ENCODE measurements at places on chromosomes 3 and 15. TPM values are rescaled to one million over a fixed set of nuclear protein-coding genes. Genes with fewer than 3 reads are reported as not detected.

The RARRES1 gene
- total RNA-seq, result 2.4 TPM

The TEX9 gene
- total RNA-seq, result 2.4 TPM

The MORC1 gene
- total RNA-seq, result not detected

The TPRG1 gene
- 0.46 TPM for total RNA-seq

The GJD2 gene
- total RNA-seq, result not detected

The CCDC71 gene
- total RNA-seq, result 23.7 TPM

The SELENOK gene
- total RNA-seq, result 32.8 TPM

The ADAMTS7 gene
- 188 TPM for total RNA-seq

The SI gene
- total RNA-seq, result not detected

The TLR9 gene
- total RNA-seq, result not detected

GRCh38 chr3:149792452-149793270 lies at the start of gene ANKUB1:
Gene ANKUB1 (minus strand): TSS chr3:149792554. CDS start chr3:149792366, 188 bp downstream.
- H3K36me3 ChIP-seq, result no peaks in the 10 kb centered on the region
- peaks cover 2% of the 10 kb centered on the region for H3K27me3 ChIP-seq
- no peak for DNase-seq
- H3K27ac ChIP-seq, result no peak within 1 kb of the TSS
- no peak within 1 kb of the TSS for H3K4me3 ChIP-seq

- peaks cover 38% of the 10 kb centered on the region for H3K27me3 ChIP-seq
- no peaks in the 10 kb centered on the region for H3K36me3 ChIP-seq
- H3K27ac ChIP-seq, result no peak overlapping the region
- no peaks in the 10 kb centered on the region for H3K4me1 ChIP-seq
- no peak overlapping the region for H3K4me3 ChIP-seq
Observed at GRCh38 chr15:43969802-43970375, 143.1 kb downstream of the WDR76 start.

- no peak overlapping the region for H3K27ac ChIP-seq
- no peaks in the 10 kb centered on the region for H3K27me3 ChIP-seq
- peaks cover 12% of the 10 kb centered on the region for H3K4me1 ChIP-seq
- DNase-seq, result no peak
Observed at GRCh38 chr3:140510303-140510861, 167.5 kb upstream of the TRIM42 start.

DNA sequence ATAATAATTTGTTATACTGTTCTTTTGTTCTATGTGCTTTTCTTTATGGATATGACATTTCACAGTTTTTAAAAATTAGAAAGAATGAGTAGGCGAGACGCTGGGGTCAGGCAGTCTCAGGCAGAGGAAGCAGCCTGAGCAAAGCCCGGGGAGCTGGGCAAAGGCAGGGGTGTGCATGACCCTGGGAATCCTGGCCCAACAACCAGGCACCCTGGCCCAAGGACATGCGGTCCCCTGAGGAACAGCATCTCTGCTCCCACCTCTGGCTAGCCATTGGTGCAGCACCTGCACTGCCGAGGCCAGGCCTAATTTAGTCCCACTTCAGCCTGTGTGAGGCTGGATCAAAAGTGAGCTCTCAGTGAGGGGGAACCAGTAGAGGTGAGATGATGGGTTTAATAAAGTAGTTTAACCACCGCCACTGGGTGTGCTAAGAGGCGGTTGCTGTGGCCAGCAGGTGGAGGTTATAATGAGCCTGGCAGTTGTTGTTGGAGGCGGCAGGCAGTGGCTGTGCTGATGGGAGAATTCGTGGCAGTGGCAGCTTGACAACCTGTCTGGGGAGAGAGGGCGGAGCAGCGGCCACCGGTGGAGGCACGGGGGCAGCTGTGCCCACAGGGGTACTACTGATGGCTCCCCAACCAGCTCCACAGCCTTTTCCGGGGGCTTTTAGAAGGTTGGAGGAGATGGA lies 41.5 kb downstream of the PRKCD start:
- DNase-seq, result no peak
- peaks cover 2% of the 10 kb centered on the region for H3K36me3 ChIP-seq
- no peaks in the 10 kb centered on the region for H3K4me1 ChIP-seq
- H3K27me3 ChIP-seq, result no peaks in the 10 kb centered on the region
- no peak overlapping the region for H3K27ac ChIP-seq

DNA sequence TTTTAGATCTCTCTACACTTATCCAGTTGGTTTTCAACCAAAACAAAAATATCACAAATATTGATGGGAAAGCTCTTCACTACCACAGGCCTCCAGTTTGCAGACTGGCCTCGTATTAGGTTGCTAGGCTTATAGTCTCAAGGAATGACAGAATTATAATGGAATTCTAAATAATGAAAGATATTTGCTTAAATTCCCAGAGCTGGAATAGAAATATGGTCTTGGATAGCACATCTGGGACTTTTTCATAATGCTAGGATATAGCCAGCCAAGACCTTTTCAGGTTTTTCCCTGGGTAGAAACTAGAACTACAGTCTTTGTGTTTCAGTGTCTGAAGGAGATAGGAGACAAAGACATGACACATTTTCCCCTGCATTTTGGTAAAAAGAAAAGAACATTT lies 121.9 kb upstream of the STAC start:
- H3K4me1 ChIP-seq, result no peaks in the 10 kb centered on the region
- H3K27me3 ChIP-seq, result peaks cover 3% of the 10 kb centered on the region

- H3K4me3 ChIP-seq, result peak overlapping the region; percentile 29
- H3K4me1 ChIP-seq, result peaks cover 35% of the 10 kb centered on the region
- H3K36me3 ChIP-seq, result no peaks in the 10 kb centered on the region
- peak overlapping the region; percentile 74 for H3K27ac ChIP-seq
Observed at GRCh38 chr3:149507491-149508324, 33.2 kb downstream of the TM4SF4 start.

- peaks cover 10% of the 10 kb centered on the region for H3K36me3 ChIP-seq
- no peak overlapping the region for H3K27ac ChIP-seq
- no peak for DNase-seq
- no peaks in the 10 kb centered on the region for H3K27me3 ChIP-seq
- H3K4me1 ChIP-seq, result peaks cover 4% of the 10 kb centered on the region
Observed at GRCh38 chr3:43723121-43723734, 32.5 kb downstream of the ABHD5 start.

DNA sequence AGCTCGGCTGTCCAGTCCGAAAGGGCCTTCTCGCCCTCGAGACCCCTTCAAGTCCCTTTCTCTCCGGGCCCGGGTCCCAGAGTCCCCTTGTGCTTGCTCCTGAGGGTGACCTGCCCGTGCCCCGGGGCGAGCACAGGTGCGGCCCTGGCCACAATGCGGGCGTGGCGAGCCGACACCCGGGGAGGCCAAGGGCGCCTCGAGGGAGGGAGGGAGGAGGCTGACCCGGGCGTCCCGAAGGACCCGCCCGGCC lies 810 bp upstream of the MEF2A start:
- no peaks in the 10 kb centered on the region for H3K36me3 ChIP-seq
- no peak for DNase-seq
- H3K27ac ChIP-seq, result peak overlapping the region; percentile 82
- H3K4me1 ChIP-seq, result peaks cover 34% of the 10 kb centered on the region
- H3K27me3 ChIP-seq, result no peaks in the 10 kb centered on the region

GRCh38 chr3:152381881-152382295 lies 113.2 kb downstream of the MBNL1 start:
- no peak for DNase-seq
- no peaks in the 10 kb centered on the region for H3K36me3 ChIP-seq
- peaks cover 79% of the 10 kb centered on the region for H3K4me1 ChIP-seq
- peak overlapping the region; percentile 78 for H3K4me3 ChIP-seq

- no peak for DNase-seq
- H3K36me3 ChIP-seq, result no peaks in the 10 kb centered on the region
- H3K4me1 ChIP-seq, result peaks cover 1% of the 10 kb centered on the region
- no peaks in the 10 kb centered on the region for H3K27me3 ChIP-seq
- H3K4me3 ChIP-seq, result no peak overlapping the region
Observed at GRCh38 chr3:22263042-22263441, 512.0 kb upstream of the ZNF385D start.

DNA sequence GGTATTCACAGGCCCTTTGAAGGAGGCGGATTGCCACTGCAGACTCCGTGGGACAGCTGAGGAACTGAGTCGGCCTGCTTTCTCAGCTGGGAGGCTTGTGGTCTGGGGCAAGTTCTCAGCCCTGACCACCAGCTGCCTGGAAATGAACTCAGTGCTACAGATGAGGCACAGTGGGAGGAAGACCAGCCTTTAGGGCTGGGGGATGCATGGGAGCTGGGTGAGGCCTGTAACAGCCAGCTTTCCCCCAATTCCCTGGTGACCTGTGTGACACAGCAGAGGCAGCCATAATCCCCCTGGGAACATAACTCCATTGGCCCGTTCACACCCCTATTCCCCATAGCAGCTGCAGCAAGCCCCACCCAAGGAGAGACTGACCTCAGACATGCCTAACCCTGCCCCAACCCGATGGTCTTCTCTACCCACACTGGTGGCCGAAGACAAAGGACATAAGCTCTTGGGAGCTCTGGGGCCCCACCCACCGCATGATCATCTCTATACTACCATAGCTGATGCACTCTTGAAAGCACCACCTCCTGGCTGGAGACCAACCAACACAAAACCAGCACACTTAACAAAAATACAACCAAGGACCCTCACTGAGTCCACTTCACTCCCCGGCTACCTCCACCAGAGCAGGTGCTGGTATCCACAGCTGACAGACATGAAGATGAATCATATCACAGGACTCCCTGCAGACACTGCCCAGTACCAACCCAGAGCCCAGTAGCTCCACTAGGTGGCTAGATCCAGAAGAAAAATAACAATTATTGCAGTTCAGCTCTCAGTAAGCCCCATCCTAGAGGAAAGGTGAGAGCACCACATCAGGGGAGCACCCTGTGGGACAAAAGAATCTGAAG lies 24.9 kb downstream of the ZMAT3 start:
- no peak overlapping the region for H3K4me3 ChIP-seq
- peaks cover 26% of the 10 kb centered on the region for H3K36me3 ChIP-seq
- DNase-seq, result no peak
- peaks cover 25% of the 10 kb centered on the region for H3K4me1 ChIP-seq
- H3K27me3 ChIP-seq, result no peaks in the 10 kb centered on the region

DNA sequence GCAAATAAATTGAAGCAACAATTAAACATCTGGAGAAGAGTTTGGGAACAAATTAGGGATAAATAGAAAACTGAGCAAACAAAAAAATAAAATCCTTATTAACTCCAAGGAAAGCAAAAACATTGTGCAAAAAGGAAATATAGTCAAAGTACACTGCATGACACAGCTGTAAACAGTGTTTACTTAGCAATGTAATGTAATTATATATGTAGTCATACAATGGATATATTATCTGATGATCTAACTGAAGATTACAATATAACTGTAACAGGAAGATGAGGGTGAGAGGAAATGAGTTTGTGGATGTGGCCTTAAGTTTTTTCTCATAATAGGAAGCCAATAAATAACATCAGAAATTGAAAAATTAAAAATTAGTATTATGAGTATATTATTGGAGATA lies 42.5 kb downstream of the SCN10A start:
- H3K27me3 ChIP-seq, result peaks cover 4% of the 10 kb centered on the region
- H3K27ac ChIP-seq, result no peak overlapping the region
- no peak for DNase-seq
- no peaks in the 10 kb centered on the region for H3K36me3 ChIP-seq

- no peaks in the 10 kb centered on the region for H3K36me3 ChIP-seq
- no peak overlapping the region for H3K4me3 ChIP-seq
- H3K27me3 ChIP-seq, result no peaks in the 10 kb centered on the region
- H3K27ac ChIP-seq, result no peak overlapping the region
- no peaks in the 10 kb centered on the region for H3K4me1 ChIP-seq
Observed at GRCh38 chr3:75140904-75141615, 523.1 kb upstream of the FRG2C start.

GRCh38 chr3:40037582-40037981 lies 228.2 kb downstream of the MYRIP start:
- H3K27me3 ChIP-seq, result peaks cover 2% of the 10 kb centered on the region
- H3K4me3 ChIP-seq, result no peak overlapping the region
- H3K4me1 ChIP-seq, result peaks cover 6% of the 10 kb centered on the region
- H3K27ac ChIP-seq, result no peak overlapping the region
- DNase-seq, result no peak

DNA sequence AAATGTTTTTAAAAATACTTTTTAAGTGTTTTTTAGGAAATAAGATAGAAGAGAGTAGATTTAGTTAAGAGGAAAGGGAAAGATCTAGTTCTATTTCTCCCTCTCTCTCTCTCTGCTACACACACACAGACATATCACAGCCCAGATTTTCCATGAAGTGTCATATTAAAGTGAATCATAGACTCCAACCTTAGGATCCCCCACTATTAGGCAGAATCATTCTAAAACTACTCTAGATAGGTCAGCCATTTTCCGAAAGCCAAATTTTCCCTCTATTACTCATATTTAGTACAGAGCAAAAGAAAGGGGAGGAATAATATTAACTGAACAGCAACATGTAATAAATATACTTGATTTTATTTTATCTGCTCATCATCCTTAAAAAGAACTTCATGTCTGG lies 45.1 kb upstream of the RSL24D1 start:
- no peaks in the 10 kb centered on the region for H3K27me3 ChIP-seq
- H3K4me3 ChIP-seq, result no peak overlapping the region
- H3K36me3 ChIP-seq, result no peaks in the 10 kb centered on the region
- DNase-seq, result no peak

DNA sequence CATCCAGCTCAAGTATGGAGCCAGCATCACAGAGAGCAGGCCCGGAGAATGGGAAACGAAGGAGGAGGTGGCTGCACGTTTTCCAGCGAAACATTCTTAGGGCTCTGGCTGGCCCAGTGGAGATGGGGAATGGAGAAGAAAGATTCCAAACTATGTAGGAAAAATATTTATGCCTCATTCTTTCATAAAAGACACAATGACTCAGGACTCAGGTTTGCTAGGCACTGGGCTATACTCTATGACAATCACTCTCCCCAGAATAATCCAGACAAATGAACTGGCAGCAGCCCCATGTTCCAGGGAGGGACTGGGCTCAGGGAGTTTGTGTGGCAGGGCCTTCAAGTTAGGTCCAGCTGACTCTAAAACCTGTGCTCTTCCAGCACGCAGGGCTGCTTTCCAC lies 110.8 kb upstream of the RAD18 start:
- no peak overlapping the region for H3K27ac ChIP-seq
- peaks cover 8% of the 10 kb centered on the region for H3K27me3 ChIP-seq
- H3K4me1 ChIP-seq, result peaks cover 2% of the 10 kb centered on the region
- no peak for DNase-seq
- no peaks in the 10 kb centered on the region for H3K36me3 ChIP-seq
- no peak overlapping the region for H3K4me3 ChIP-seq

DNA sequence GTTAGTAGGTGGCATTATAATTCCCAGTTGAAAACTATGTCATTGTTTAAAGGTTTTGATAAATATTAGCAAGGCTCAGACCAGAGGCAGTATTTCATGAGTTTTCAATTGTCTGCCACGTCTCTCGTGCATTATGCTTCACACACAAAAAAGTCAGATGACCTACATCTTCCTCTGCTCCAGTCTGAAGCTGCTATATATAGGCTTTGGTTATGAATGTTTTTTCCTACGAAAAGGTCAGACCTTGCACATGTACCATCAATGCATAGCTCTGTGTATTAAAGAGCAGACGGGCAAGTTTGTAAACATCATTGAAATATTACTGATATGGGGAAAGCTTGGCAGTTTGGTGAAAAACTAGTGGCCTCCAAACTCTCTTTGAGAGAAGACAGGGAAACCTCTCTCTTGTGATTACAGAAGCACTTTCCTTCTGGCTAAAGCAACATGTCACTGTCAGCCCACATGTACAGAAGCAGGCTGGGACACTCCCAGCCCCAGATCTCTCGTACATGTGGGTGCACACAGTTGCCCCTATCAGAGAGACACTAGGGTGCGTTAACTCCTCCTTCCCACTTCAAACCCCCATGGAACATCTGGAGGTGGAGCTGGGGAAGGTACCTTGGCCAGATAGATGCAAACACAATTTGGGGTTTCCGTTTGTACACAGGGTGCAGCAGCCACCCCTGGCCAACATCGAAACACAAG lies 184.0 kb upstream of the BCL6 start:
- no peaks in the 10 kb centered on the region for H3K27me3 ChIP-seq
- peaks cover 4% of the 10 kb centered on the region for H3K36me3 ChIP-seq
- no peak for DNase-seq
- H3K27ac ChIP-seq, result no peak overlapping the region
- no peak overlapping the region for H3K4me3 ChIP-seq

GRCh38 chr3:94305835-94306611 lies 243.2 kb downstream of the NSUN3 start:
- no peaks in the 10 kb centered on the region for H3K36me3 ChIP-seq
- H3K4me1 ChIP-seq, result peaks cover 13% of the 10 kb centered on the region
- H3K4me3 ChIP-seq, result no peak overlapping the region
- H3K27me3 ChIP-seq, result no peaks in the 10 kb centered on the region
- no peak overlapping the region for H3K27ac ChIP-seq
